ENCODE measurements at places on chromosomes 7 and 10.

- DNase-seq = no peak
Measured at GRCh38 chr10:109941236-109941862, 18.0 kb upstream of the XPNPEP1 start.

- no peak for DNase-seq
Measured at GRCh38 chr7:45026984-45027773, 27.2 kb downstream of the CCM2 start.

GRCh38 chr7:11281953-11282352, 308.3 kb downstream of the PHF14 start:
- no peak for DNase-seq

GRCh38 chr7:133502972-133503371, 250.1 kb downstream of the EXOC4 start:
- DNase-seq = no peak

- no peak for DNase-seq
Measured at GRCh38 chr10:16788125-16788524, 29.1 kb downstream of the RSU1 start.

GRCh38 chr10:132711613-132712121, 74.3 kb downstream of the NKX6-2 start:
- no peak for DNase-seq

- DNase-seq = no peak
Measured at GRCh38 chr7:114988755-114989375, 67.0 kb downstream of the MDFIC start.

DNA sequence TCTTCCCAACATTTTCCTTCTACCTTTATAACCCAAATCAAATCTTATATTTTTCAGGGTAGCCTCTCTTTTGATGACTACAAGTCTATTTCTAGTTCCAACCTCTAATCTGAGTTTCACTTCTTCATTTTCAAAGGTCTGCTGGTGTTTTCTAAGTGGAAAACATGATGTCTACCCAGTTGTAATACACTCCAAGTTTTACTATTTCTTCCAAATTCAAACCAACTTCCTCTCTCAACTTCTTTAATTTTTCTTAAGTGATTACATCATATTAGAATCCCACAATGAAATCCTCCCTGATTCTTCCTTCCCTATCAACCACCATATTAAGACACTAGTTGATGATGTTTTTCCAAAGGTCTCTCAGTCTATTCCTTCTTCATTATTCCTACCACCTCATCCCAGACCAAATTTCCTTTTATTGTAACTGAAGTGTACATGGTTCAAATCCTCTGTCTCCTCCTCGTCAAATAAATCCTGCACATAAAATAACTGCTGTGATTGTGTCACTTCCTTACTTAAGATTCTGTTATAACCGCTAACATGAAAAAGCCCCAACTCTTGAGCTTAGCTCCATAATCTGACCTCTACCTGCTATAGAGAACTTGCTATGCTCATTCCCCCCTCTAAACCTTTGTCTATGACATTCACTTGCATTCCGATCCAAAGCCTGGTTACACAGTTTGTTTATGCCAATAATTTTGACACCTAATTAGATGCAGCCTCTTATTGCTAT, 12.7 kb downstream of the TAS2R38 start:
- DNase-seq = no peak

GRCh38 chr7:80635533-80635932, 2.9 kb upstream of the CD36 start:
- DNase-seq = no peak

DNA sequence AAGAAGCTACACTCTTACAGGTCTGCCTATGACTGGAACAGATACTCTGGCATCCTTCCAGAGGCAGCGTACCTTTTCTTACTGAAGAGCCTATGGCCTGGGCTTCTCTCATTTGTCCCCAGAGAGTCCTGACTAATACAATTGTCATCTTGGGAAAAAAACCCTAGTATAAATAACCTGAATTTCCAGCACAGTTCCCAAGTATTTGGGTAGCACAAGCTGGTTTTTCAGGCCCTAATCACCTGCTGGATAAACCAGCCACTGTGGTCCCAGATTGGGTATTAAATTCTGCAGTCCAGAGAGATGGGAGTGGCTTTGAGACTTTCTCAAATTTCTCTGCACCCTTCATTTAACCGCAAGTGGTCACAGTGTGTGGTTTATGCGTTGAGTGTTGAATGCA, 186.8 kb upstream of the NEBL start:
- no peak for DNase-seq

DNA sequence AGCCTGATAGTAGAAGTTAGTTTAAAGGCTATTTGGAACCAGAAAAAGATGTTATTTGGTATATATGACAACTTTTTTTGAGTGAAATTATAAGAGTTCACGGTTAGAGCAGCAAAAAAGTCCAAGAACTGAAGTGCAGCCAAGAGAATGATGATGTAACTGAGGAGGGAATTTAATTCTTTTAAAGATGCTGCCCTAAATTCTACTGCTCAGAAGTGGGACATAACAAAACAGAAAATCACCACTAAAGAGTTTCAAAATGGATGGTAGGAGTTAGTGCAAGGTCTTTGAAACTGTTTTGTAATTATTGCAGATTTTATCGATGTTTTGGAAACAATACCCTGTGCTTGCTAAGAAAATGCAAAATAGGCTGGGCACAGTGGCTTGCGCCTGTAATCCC, 6.5 kb downstream of the SAMD8 start:
- DNase-seq = no peak

- DNase-seq = no peak
Measured at GRCh38 chr10:28581916-28582315, 49.0 kb downstream of the WAC start.

DNA sequence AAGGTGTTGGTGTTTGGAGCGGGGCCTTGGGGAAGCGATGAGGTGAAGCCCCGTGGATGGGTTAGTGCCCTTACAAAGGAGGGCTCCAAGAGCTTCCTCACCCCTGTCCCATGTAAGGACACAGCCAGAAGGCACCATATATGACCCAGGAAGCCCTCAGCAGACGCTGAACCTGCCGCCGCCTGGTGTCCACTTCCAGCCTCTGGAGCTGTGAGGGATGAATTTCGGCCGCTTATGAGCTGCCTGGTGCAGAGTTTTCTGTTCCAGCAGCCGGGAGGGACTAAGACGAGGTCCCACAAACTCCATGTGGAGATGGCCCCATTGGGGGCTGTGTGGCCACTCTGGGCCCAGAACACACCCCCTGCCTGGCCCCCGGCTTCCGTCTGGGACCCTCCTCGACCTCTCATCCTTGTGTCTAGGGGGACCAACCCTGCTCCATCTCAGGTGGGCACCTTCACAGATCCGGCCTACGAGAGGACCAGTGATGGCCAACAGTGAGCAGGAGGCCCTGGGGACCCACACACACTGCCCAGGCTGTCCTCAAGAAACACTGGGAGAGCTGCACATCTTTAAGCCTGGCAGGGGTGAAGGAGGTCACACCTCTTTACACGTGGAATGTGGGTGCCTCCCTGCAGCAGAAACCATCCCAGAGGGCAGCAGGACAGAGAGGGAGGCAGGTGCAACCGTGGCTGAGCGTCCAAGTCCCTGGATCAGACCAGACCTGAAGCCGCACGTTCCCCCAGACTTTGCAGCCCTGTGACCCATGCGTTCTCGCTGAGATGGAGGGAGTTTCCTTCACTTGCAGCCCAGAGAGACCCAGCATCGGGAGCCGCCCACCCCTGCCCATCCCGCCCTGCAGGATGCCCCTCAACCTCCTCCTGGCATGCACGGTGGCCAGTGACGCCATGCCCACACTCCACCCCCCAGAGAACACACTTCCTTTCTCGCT, 96.1 kb downstream of the PDGFA start:
- DNase-seq = no peak

DNA sequence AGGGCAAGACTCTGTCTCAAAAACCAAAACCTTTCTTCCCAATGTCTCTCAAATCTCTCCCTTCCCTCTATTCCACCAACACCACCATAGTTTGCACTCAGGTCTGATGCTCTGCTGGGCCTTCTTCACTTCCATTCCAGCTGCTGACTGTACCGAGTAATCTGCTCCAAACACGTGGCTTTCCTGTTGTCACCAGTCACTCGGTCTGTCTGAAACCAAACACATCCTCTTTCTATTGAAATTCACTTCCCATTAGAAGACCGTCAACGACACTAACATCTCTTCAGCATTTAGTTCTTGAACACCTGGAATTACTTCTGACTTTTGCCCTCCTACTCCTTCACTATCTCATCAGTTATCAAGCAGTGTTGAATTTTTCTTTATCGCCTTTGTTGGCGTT, 4.7 kb upstream of the NRF1 start:
- no peak for DNase-seq

DNA sequence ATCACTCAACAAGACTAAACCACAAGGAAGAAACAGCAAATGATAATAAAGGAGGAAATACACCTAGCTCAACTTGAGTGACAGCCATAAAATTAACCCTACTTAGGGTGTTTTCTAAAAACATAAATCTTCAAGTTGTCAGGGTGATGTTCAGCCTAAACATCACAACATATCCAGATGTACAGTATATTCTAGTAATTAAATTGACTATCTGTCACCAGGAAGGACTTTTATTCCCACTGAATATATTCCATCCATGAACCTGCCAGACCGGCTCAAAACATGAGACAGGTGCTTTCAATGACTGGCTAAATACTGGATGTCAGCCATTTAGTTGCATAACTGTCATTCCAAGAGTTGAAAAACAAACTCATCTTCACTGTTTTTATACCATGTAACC, 298.1 kb upstream of the NEBL start:
- no peak for DNase-seq

GRCh38 chr10:18221123-18221522, 80.9 kb downstream of the CACNB2 start:
- DNase-seq = no peak

GRCh38 chr7:17150018-17150417, 148.4 kb upstream of the AHR start:
- no peak for DNase-seq

DNA sequence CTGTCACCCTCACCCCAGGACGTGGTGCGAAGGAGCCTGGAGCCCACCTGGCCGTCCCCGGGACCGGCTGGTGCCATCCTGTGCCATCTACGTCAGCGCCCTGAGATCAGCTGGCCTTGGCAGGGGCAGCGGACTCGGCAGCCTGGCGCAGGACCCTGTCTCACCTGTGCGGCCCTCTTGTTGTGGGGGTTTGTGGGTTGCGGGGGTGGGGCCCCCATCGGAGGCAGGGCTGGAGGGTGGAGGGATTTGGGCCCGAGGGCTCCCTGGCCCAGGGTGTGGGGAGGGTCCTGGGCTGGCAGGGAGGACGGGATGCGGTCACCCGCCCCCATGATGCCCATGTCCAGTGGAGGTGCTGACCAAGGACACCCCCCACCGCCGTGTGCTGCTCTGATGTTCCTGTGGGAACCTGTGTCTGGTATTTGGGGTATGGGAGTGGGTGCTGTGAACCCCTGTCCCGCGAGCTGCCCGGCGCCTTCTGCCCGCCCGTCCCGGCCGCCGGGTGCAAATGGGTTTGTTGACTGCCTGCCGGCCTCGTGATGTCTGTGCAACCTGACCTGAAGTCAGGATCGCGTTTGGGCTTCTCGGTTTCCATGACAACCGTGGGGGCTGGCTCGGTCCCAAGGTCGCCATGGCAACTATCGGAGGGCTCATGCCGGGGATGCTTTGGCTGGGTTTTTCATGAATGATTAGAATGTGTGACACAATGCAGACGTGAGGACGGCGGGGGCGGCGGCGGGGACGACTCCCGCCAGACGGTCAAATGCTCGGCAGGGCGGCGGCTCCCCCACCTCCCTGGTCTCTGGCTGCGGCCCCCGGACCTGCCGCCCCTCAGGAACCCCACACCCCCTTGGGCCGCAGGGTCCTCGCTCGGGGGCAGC, 7.3 kb downstream of the MAFK start:
- no peak for DNase-seq

GRCh38 chr7:69696054-69696591, 97.8 kb downstream of the AUTS2 start:
- no peak for DNase-seq

- no peak for DNase-seq
Measured at GRCh38 chr7:129188892-129189660, 643 bp downstream of the SMO start.

- DNase-seq = no peak
Measured at GRCh38 chr10:83476211-83476610, 663.1 kb upstream of the GHITM start.

GRCh38 chr7:129864042-129864441, 88.7 kb downstream of the UBE2H start:
- no peak for DNase-seq

- DNase-seq = no peak
Measured at GRCh38 chr7:69515495-69516212, 82.6 kb upstream of the AUTS2 start.

DNA sequence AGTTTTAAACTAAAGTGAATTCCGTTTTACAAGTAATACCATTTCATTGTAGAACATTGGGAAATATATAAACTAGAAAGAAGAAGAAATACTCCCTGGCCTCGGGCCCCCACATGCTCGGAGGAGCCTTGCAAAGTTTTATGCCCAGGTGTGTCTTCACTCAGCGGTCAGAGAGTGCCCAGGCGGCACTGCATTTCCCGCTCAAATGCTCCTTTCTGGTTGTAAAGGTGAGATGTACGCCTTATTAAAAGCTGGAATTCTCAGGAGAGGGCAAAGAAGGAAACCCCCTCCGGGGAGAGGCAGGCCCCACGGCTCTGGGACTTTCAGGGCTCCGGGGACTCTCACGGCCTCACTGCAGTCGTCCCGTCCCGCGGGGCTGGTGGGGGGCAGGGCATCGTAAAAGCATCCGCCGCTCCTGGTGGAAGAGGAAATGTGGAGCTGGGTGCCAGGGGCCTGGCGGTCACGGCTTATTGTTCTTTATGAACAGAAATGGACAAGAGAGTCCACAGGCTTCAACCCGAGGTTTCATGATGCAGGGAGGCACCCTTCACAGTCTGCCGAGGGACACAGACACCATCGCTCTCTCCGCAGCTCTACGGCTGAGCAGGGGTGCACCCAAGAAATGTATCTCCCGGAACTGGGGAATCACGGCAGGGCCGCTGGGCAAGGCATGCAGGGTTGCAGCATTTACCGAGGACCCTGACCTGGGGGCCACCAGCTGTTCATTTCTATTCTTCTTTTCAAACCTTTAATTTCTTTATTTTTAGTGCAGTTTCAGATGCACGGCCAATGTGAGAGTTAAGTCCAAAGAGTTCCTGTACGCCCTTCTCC, 47.7 kb upstream of the INPP5A start:
- DNase-seq = no peak

- DNase-seq = no peak
Measured at GRCh38 chr7:40468891-40469864, 334.4 kb downstream of the SUGCT start.

DNA sequence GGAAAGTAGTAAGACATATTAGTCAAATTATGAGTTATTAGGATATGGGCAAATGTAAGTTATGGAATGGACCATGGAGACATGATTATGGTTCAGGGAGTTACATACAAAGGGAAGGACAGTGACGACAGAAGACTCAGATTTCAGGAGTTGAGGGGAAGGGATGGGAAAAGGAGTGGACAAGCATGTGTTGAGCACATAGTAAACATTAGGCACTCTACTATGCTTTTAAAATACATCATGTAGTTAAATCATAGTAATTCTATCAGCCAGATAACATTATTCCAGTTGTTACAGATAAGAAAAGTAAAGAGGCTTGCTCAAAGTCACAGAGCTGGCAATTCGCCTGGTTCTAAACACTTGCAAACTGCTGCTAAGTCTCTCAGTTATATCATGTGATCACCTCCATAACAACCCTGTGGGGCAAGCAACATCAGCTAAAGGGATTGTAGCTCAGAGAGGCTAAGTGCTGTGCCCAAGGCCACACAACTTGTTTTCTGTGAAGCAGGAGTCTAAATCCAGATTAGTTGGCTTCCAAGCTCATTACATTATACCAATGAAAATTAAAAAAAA, 115.2 kb upstream of the MDFIC start:
- no peak for DNase-seq

GRCh38 chr7:278081-278480, 11.9 kb upstream of the FOXL3 start:
- no peak for DNase-seq

Data from activated naive CD4-positive, alpha-beta T cell (primary cell).